HCEC 1CT (cell line): ENCODE measurements at places on chromosomes 4 and X.

DNA sequence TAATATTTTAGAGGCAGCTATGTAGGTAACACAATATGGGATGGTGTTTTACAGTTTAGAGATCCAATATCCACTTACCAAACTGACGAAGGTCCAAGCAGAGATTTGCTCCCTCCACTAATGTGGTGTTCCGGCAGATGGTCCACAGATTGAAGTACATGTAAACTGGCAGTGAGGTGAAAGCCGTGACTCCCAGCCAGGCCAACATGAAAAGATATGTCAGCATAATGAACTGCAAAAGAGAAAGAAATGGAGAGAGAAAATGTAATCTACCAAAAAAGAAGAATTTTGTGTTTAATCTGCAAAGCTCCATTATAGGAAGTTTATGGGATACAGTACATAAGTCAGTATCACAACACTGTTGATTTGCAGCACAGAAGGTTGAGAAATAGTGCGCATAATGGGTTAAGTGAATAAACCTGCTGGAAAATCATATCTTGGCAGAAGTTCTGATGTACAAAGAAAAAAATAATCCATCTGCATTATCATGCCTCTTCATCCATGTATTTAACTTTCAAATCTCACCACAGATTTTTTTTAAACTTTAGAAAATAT lies 160.2 kb downstream of the GPM6A start:
- DNase-seq: no peak

DNA sequence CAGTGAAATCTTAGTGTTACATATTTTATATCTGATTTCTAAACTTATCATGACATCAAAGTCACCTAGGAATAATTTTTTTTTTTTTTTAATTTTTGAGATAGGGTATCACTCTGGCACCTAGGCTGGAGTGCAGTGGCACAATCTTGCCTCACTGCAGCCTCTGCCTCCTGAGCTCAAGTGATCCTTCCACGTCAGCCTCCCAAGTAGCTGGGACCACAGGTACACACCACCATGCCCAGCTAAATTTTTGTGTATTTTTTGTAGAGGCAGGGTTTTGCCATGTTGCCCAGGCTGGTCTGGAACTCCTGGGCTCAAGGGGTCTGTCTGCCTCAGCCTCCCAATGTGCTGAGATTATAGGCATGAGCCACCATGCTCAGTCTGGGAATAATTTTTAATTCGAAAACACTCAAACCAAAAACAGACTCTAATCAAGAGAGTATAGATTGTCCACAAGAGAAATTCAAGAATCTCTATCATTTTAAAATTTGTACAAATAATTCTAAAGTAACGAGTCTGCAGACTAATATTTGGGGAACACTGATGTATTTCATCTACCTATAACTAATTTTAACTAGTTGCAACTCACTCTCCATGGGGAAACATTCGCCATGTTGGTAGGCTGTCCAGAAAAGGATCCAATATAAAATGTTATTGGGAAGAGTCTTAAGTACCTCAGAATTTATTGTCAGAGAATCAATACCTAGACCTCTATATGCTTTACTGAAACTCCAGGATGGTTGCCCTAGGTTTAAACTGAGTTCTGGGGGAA lies 3.4 kb downstream of the SLC7A11 start:
- no peak for DNase-seq

DNA sequence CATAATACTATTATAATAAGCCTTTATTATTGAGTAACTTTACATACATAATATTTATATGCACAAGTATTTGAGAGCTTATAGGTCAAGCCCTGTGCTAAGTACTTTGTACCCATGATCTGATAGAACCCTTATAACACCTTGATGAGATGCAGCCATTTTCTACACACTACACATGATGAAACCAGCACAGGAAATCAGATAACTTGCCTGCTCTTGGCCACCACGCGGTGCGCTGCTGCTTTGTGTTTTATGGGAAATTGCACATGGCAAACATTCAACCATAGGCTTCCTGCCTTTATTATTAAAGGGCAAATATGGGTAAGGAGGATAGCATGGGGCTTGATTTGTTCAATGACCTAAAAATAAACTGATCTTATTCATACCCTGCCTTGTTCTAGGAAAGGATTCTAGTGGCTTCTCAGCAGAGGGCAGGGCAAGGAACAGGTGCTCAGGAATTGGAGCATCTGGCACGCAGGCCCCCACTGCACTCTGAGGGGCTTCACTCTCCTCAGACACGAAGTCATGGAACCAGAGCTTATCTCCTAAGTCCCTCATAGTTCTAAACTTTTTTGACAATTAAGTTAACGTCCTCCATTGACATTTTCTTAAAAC lies 31.6 kb upstream of the NAP1L5 start:
- DNase-seq: no peak

- DNase-seq: no peak
Measured at GRCh38 chr4:173121076-173121561, 47.5 kb upstream of the GALNT7 start.

DNA sequence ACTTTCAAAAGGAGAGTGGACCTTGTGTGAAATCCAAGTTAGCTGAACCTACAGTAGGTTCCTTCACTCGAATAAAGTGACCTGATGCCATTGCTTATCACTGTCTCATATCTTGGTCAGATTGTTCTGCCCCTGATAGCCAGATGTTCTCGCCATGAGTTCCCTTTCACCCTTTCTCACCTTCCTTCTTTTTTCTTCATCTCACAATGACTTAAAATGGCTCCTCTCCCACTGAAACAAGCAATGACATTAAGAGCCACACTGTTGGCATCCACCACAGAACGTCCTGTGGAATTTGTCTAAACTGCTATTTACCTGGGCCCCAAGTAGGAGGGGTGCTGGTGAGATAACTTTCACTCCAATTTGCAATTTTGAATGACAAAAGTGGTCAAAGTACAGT lies 227.6 kb upstream of the PPP1R2C start:
- no peak for DNase-seq

- no peak for DNase-seq
Measured at GRCh38 chr4:153824501-153824900, 35.6 kb upstream of the SFRP2 start.

GRCh38 chrX:69093960-69094871 lies 71.0 kb downstream of the PJA1 start:
- DNase-seq: peak; percentile 10

- DNase-seq: peak; percentile 1
Measured at GRCh38 chrX:15269618-15270521, at the start of gene ASB9. TSS of gene ASB9 (minus strand) at chrX:15270083. CDS start at chrX:15269874, 209 bp downstream.

GRCh38 chrX:51461053-51462044 lies 35.0 kb downstream of the NUDT11 start:
- peak; percentile 7 for DNase-seq

GRCh38 chr4:67680581-67681222 lies 20.3 kb downstream of the UBA6 start:
- peak; percentile 67 for DNase-seq

- DNase-seq: peak; percentile 12
Measured at GRCh38 chr4:2482693-2483092, 13.8 kb downstream of the RNF4 start.

DNA sequence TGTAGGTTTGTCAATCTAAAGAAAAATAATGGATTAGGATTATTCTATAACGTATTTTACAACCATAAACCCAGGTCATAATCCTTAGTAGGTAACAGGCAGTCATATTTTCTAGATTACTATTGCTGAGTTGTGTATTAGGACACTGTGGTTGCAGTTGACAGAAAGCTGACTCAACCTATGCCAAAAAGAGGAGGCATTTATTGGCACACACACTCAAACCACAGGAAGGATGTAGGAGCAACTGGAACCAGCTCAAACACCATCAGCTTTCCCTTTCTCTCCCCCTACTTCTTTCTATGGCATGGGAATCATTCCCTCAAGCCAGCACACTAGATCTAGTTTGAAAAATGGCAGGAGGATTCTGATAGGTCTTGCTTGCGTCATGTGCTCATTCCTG lies 136.4 kb upstream of the FAM9C start:
- peak; percentile 56 for DNase-seq

DNA sequence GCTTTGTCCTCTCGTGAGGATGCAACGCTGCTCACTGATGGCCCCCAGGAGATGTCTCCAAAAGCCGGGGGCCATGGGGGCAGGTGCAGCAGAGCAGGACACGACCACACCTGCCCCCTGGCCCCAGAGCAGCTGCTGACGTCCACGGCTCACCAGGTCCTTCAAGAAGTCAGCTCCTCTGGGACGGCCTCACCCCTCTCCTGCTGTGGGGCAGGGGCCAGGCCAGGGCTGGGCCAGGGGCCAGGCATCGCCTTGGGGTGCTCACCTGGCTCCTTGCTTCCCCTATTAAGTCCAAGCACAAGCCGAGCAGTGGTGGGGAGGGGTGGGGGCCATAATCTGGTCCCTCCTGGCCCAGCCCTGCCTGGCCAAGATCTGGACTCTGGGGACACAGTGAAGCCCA lies 28.6 kb upstream of the MXD4 start:
- no peak for DNase-seq

DNA sequence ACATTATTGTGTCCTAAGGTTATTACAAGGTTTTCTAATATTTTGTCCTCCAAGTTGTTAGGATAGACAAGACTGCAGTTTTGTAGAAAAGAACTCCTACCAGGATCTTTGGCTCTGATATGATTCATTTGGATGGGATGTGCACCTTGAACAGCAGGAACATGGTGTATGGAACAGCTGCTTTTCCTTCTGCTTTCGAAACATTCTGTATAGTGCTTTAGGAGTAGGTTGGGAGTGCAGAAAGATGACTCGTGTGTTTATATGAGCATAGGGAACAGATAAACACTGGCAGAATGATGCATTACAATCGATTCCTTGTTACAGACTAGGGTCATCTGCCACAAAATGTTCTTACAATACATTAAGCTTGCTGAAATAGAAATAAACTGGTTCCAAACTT lies 790.1 kb downstream of the DMD start:
- DNase-seq: no peak

DNA sequence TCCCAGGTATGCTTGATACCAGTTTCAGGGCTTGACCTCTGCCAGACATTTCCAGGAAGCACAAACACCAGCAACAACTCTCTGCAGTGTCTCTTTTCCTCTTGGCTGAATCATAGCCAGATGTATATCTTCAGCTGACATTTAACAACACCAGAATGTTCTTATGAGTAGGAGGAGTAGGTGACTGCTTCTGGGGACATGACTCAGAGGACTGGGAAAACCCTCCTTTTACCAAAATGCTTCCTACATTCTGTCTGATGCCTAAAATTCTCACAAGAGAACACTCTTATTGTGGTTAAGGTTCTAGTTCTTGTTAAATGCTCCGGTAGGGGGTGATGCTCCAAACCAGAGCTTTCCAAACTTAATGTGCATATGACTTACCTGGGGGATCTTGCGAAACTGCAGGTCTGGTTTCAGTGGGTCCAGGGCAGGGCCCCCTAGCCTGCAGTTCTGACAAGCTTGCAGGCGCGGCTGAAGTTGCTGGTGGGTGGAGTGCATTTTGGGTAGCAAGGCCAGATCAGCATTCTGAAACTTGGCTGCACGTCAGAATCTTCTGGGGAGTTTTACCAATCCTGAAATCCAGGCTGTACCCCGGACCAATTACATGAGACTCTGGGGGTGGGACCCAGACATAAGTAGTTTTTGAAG lies 329.3 kb upstream of the RPS6KA3 start:
- DNase-seq: peak; percentile 33

- DNase-seq: no peak
Measured at GRCh38 chr4:180058691-180059215, 2184.4 kb upstream of the TENM3 start.

DNA sequence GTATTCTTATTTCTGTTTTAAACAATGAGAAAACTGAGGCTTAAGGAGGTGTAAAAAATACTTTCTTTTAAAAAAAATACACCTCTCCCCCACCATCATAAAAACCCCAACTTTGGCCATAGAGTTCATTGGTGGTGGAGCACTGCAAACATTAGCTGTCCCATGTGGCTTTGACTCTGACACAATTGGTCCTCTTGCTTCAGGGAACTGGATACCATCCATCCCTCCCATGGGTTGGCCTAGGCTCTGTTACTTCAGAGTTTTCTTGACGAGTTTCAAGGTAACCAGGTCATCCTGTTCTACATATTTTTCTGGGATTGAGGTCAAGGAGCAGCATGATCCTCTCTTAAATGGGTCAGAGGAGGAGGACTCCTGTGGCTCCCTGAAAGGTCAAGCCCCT lies 50.5 kb downstream of the TMEM164 start:
- no peak for DNase-seq

- no peak for DNase-seq
Measured at GRCh38 chr4:60923075-60923474, 277.1 kb upstream of the ADGRL3 start.

DNA sequence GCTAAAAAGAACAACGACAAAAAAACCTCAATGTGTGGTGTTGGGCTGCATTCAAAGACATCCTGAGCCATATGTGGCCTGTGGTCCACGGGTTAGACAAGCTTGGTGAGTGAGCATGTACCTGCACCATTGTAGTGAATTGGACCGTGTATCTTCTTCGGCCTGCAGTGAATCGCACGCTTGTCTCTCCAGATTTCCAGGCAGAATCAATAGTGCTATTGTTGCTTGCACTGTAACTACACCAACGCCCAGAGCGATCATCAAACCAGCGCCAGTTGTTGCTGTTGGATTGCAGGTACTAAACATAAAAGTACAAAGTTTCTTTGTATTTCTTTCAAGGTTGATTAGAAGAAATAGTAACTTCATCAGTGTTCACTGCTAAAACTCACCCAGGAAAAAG lies 101.6 kb downstream of the HUWE1 start:
- no peak for DNase-seq

DNA sequence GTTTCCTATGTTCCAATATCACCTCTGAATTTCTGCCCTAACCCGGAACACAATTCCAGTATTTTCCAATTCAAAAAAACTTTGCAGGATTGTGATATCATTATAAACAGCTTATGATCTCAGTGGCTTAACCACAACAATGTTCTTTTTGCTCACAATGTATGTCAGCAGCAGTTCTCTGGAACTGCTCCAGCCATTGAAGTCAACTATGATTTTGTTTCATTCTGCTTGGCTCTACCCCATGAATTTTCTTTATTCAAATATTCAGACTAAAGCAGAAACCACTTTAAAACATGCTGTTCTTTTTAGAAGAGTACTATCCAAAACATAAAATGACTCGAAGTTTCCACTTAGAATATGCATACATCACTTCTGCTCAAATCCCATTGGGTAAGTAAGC lies 1611.1 kb downstream of the ARAP2 start:
- DNase-seq: no peak

DNA sequence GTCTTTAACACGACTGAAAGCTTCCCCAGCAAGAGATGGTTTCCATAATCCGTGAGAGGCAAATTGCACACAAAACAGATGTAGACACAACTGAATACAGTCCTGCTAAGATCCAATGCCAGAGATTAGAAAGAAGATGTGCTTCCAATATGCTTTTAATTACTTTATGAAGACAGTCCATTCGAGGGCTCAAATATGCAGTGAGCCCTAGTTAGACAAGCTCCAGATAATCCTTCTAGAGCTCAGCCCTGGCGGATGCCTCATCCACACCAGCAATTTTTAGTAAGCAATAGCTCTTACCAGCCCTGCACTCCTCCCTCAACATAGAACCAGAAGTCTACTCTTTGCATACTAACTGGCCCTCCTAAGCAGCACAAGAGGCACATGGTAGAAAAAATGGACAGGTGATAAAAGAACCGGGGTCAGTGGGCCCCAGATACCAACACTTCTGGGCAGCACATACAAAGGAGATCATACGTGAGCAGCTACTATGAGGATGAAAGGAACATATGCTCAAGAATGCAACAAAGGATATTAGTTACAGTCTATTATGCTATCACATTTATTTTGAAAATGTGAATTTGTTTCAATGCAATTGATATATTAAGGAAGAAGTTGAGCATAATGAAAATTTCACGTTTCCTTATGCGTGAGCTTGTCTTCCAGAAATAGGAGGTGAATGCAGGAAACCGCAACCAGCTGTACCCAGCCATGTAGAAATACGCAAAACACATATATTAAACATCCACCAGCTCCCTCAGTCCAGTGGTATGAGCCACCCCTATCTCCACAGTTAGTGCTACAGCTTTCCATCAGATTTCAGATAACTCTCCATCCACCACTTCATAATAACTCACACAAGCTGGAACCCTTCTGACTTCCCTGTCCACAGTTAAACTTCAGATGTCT lies 34.3 kb downstream of the GPC4 start:
- DNase-seq: no peak
